Sigmoid colon (tissue), 7 donors: ENCODE measurements at places on chromosomes 7 and 10. TPM values are rescaled to one million over a fixed set of nuclear protein-coding genes. Genes with fewer than 3 reads are reported as not detected.

The ZCCHC24 gene
- polyA plus RNA-seq, result 21.1 TPM

GRCh38 chr7:27277628-27278027 is 35.0 kb downstream of the EVX1 start:
- H3K4me1 ChIP-seq, result no peaks in the 10 kb centered on the region
- no peak overlapping the region for H3K4me3 ChIP-seq
- no peak overlapping the region for H3K27ac ChIP-seq
- H3K36me3 ChIP-seq, result no peaks in the 10 kb centered on the region
- no peak for DNase-seq

The GIMAP5 gene
- 39.4 TPM for polyA plus RNA-seq

The LRRC27 gene
- 1.8 TPM for polyA plus RNA-seq

DNA sequence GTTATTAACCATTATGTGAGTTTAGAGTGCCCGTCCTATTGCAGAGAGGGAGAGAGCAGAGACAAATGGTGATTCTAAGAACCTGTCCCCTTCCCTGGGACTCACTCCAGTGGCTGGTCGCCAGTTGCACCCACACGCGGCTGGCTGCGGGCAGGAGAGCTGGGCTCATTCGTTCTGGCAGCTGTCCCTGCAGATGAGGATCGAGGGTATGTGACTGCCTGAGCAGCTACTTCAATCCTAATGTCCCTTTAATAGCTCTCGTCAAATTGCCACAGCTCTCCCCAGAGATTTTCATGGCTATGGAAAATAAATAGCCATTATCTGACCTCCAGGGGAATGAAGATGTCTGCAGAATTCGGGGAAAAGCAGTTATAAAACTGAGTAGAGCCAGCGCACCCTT is 41.6 kb downstream of the RBM28 start:
- H3K27me3 ChIP-seq, result no peaks in the 10 kb centered on the region
- DNase-seq, result no peak
- H3K4me1 ChIP-seq, result no peaks in the 10 kb centered on the region
- no peak overlapping the region for H3K4me3 ChIP-seq
- no peak overlapping the region for H3K27ac ChIP-seq

The ACSM6 gene
- not detected for polyA plus RNA-seq

The BHLHA15 gene
- not detected for polyA plus RNA-seq

The PKD2L1 gene
- 4.2 TPM for polyA plus RNA-seq

The CDC14C gene
- not detected for polyA plus RNA-seq

DNA sequence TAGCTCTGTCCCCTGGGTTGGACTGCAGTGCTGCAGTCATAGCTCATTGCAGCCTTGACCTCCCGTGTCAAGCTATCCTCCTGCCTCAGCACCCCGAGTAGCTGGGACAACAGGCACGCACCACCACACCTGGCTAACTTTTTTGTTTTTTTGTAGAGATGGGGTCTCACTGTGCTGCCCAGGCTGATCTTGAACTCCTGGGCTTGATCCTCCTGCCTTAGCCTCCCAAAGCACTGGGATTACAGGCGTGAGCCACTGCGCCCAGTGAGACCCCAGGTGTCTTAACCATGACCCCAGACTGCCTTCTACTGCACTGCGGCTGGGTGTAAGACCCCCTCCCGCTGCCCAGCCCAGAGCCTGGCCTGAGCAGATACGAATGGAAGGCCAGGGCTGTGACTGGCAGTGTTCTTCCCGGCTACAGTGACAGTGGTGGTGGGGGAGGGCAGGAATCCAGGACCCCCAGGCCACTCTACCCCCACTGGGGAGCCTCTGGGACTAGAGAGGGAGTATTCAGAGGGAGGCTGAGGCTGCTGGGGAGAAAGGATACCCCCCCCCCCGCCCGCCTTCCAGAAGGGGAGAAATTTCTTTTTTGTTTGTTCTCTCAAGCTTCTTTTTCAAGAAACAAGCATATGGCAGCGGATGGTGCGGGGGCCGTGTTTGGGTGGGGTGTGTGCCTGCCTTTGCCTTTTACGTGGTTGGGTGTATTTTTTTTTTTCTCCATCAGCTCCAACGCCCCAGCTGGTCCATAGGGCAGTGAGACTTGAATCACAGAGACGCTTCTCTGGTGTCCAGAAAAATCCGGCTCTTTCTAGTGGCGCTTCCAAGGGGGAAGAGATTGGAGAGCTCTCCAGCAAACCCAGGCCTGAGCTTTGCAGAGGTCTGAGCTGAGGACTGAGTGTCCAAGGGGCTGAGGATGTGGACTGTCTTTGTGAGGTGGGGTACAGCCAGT is 36.6 kb downstream of the GTF2IRD1 start:
- no peak overlapping the region for H3K27ac ChIP-seq
- H3K4me3 ChIP-seq, result no peak overlapping the region
- no peak for DNase-seq
- H3K36me3 ChIP-seq, result no peaks in the 10 kb centered on the region
- H3K4me1 ChIP-seq, result no peaks in the 10 kb centered on the region

The SPACDR gene
- not detected for polyA plus RNA-seq

The FAS gene
- polyA plus RNA-seq, result 7.6 TPM

DNA sequence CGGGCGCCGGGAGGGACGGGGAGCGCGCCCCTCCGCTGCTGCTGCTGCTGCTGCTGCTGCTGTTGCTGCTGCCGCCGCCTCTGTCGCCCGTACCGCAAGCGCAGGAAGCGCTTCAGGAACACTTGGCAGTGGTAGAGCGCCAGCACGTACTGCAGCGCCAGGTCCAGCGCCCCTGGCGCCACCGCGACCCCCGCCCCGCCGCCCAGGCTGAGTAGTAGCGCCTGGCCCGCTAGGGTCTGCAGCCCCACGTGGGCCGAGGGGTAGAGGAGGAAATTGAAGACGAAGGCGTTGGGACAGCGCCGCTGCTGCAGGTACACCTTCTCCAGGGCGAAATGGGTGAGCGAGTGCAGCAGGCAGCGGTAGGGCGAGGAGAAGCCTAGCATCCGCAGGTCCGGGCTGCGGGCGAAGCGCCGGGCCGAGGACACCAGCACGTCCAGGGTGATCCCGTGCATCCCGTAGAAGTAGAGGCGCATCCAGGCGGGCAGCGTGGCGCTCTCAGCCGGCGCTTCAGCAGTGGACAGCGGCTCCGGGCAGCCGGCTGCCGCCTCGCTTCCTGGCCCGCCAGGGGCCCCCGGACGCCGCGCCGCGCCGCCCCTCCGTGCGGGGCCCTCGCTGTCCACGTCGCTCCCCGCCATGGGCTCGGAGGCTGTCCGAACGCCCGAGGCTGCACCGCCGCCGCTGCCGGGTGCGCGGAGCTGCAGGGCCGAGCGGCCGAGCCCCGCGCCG is at the start of gene TMEM229A:
Gene TMEM229A (minus strand): TSS at position 699 of the 726 bp plus-strand sequence. CDS start 64 bp downstream, at position 635.
- H3K4me1 ChIP-seq, result peaks cover 2% of the 10 kb centered on the region
- H3K36me3 ChIP-seq, result no peaks in the 10 kb centered on the region
- H3K4me3 ChIP-seq, result peak within 1 kb of the TSS; percentile 13
- H3K27me3 ChIP-seq, result peaks cover 9% of the 10 kb centered on the region
- DNase-seq, result peak; percentile 61

DNA sequence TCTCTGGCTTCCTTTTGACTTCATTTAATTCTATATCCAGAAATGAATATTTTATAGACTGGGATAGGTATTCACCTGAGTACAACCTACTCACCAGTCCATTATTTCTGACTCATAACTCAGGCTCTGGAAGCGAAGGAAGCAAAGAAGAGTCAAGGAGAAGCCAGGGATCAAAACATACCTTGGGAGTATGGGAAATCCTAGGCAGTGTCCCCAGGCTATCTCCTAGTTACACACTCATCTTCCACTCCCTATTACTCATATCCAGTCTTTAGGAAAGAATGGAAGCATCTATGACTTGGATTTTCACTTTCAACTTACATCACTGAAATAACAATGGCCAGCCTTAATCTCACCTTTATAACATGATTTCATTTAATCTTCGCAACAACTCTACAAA is 40.9 kb upstream of the ELAPOR2 start:
- H3K4me1 ChIP-seq, result no peaks in the 10 kb centered on the region
- no peak for DNase-seq
- no peaks in the 10 kb centered on the region for H3K27me3 ChIP-seq
- no peak overlapping the region for H3K27ac ChIP-seq

GRCh38 chr10:5584895-5585516 is 60.2 kb downstream of the CALML3 start:
- peak; percentile 52 for DNase-seq
- no peak overlapping the region for H3K27ac ChIP-seq
- no peaks in the 10 kb centered on the region for H3K27me3 ChIP-seq
- no peak overlapping the region for H3K4me3 ChIP-seq
- no peaks in the 10 kb centered on the region for H3K36me3 ChIP-seq

The IFIT1B gene
- polyA plus RNA-seq, result not detected

GRCh38 chr10:63437116-63437949 is 28.4 kb downstream of the JMJD1C start:
- DNase-seq, result no peak
- no peaks in the 10 kb centered on the region for H3K4me1 ChIP-seq
- H3K36me3 ChIP-seq, result no peaks in the 10 kb centered on the region
- H3K4me3 ChIP-seq, result no peak overlapping the region
- H3K27me3 ChIP-seq, result no peaks in the 10 kb centered on the region
- H3K27ac ChIP-seq, result no peak overlapping the region

- peak; percentile 69 for DNase-seq
- H3K27me3 ChIP-seq, result no peaks in the 10 kb centered on the region
- no peaks in the 10 kb centered on the region for H3K36me3 ChIP-seq
- peak overlapping the region; percentile 74 for H3K27ac ChIP-seq
These were observed 10.6 kb upstream of the SUN1 start for GRCh38 chr7:821688-822087.

DNA sequence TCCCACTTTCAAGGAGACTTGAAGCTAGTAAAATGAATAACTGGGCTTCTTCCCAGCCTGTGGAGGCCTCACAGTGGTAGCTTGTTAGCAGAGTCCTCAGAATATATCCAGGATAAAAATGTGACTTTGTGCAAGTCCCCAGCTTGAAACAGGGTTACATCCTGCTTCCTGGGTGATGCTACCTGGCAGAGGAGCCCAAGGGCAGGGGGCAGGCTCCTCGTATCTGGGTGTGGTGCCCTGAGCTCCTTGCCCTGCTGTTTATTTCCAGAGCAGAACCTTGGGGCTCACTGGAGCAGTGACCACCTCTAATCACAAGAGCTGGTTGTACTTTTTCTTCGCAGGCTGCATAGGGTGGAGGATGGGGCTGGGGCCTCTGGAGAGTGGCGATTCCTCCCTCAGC is 94.8 kb downstream of the GRK5 start:
- no peak for DNase-seq
- H3K27me3 ChIP-seq, result no peaks in the 10 kb centered on the region
- no peaks in the 10 kb centered on the region for H3K36me3 ChIP-seq
- H3K4me3 ChIP-seq, result no peak overlapping the region

The CYP2W1 gene
- polyA plus RNA-seq, result not detected

GRCh38 chr10:59319854-59320253 is 42.5 kb downstream of the FAM13C start:
- H3K4me3 ChIP-seq, result no peak overlapping the region
- H3K36me3 ChIP-seq, result peaks cover 7% of the 10 kb centered on the region
- DNase-seq, result no peak

DNA sequence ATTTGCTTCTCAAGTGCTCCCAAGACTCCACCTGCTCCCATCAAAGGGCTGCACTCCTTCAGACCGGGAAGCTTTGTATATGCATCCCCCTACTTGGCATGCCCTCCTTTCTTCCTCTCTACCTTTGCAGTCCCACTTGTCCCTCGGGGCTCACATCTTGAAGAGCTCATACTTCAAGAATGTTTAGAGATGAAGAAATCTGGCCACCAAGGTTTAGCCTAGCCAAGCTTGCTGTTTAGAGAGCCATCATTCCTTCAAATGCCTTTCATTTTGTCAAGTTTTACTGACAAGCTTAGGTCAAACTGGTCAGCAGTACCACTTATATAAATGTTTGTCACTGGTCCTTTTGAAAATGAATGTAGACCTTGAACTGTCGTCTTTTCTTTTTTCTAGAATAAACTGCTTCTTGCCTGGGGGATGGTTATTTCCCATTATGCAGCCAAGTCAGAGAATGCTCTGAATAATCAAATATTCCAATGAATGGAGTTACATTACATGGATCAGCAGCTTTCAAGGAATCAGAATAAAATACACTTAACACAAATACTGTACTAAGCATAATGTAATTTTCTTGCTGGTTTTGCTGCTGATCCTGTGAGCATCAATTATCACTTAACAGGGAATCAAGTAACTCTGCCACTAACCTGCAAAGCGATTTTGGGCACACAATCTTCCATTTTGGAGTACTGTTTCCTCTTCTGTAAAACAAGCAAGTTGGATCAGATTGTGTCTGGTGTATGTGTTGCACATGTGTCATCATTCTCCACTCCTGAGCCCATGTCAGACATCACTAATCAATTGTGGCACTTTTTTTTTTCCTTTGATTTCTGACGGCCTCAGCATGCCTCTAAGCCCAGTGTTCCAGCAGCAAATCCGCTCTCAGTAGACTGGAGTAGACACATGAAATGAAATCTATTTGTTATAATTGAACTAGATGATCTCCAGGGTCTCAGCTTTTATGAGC is 357.9 kb downstream of the PTEN start:
- no peaks in the 10 kb centered on the region for H3K4me1 ChIP-seq
- H3K4me3 ChIP-seq, result no peak overlapping the region
- H3K27ac ChIP-seq, result no peak overlapping the region

The SLC25A28 gene
- 18.0 TPM for polyA plus RNA-seq

The CYP2C9 gene
- polyA plus RNA-seq, result not detected

DNA sequence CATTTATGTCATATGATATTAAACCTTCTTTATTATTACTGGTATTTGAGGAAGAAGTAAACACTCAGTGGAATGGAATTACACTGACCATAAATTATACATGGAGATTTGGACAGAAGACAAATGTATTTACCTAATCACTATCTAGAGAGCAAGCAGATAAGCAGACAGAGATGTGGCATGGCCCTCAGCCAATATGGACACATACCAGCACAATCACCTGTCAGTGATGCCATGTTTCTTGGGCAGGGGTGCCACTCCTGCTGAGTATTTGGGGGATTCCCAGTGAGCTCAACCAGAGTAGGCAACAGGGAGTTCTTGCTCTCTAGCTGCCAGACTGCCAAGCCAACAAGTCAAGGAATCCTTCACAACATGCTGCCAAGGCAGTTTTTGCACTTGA is 866.3 kb upstream of the LRRN3 start:
- no peaks in the 10 kb centered on the region for H3K36me3 ChIP-seq
- no peaks in the 10 kb centered on the region for H3K27me3 ChIP-seq
- H3K4me1 ChIP-seq, result peaks cover 5% of the 10 kb centered on the region
- no peak overlapping the region for H3K4me3 ChIP-seq
- H3K27ac ChIP-seq, result no peak overlapping the region
- no peak for DNase-seq

The SEMA3C gene
- 8.4 TPM for polyA plus RNA-seq

- H3K36me3 ChIP-seq, result no peaks in the 10 kb centered on the region
- H3K27me3 ChIP-seq, result no peaks in the 10 kb centered on the region
- H3K27ac ChIP-seq, result no peak overlapping the region
- H3K4me3 ChIP-seq, result no peak overlapping the region
These were observed 54.7 kb upstream of the NMT2 start for GRCh38 chr10:15223174-15223573.

DNA sequence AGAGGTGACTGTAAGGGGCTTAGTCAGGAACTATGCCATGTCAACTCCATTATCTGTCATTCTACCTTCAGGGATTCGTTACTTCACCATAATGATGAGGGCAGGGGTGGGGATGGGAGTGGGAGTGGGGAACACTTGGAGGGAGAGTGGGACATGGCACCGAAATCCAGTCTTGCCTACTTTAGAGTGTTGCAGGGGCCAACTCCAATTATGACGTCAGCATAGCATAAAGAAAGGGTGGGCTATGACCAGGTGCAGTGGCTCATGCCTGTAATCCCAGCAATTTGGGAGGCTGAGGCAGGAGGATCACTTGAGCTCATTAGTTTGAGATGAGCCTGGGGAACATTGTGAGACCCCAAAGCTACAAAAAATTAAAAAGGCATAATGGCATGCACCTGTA is 512.2 kb downstream of the GATA3 start:
- H3K4me1 ChIP-seq, result no peaks in the 10 kb centered on the region
- H3K27me3 ChIP-seq, result no peaks in the 10 kb centered on the region
- H3K36me3 ChIP-seq, result no peaks in the 10 kb centered on the region
- no peak overlapping the region for H3K27ac ChIP-seq
- DNase-seq, result no peak
